Activated CD8-positive, alpha-beta memory T cell treated with anti-CD3 and anti-CD28 coated beads for 4 hours (primary cell): ENCODE measurements at places on chromosomes 7 and 10.

- DNase-seq, result no peak
Observed at GRCh38 chr7:80825499-80825898, 93.4 kb downstream of the SEMA3C start.

DNA sequence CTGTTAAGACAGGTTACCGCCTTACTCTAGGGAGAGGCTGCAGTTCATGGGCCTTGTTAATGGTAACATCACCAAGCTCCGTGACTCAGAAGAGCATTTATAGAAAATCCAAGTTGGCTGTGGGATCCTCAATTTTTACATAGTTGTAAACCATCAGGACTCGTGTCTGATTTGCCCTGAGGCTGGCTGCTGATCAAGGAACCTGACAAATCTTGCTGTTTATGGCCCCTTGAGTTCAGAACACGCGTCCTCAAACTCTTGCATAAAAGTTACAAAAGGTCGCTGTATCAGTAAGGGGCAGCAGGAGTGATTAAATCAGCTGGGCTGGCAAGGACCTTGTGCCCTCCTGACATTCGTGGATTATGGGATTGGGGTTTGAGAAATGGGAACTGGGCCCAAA lies 4.6 kb downstream of the SLC13A4 start:
- no peak for DNase-seq

DNA sequence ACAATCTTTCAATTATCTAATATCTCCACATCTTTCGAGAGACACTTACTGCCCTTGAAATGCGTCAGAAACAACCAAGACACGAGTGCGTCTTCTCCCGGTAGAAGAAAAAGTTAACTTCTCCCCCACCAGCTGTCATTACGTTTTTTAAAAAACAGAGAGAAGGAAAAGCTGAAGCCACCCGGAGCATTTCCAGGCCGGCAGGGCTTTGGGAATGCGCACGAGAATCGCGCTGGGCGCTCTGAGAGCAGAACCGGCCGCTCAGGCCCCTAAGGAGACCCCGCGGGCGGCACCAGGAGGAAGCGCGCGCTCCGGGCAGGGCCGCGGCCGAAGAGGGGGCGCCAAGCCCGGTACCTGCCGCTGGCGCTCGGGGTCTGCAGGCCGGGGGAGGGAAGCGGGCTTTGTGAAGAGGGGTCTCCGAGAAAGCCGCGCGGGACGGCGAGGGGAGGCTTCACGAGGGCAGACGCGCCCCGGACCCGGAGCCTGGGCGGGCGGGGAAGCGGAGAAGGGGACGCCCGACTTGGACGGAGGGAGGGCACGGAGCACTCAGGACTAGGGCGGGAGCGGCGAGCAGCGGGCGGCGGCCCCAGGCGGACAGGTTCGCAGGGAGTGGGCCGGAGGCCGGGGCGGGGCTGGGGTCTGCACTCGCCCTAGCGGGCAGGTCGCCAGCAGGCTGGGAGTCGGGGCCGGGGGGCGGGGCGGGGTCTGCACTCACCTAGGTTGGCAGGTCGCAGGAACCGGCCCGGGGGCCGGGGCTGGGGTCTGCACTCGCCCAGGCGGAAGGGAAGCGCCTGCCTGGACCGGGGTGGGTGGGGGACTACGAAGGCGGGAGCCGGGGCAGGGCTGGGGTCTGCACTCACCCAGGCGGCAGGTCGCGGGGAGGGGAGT lies 932 bp downstream of the ESYT2 start:
- DNase-seq, result no peak

- DNase-seq, result no peak
Observed at GRCh38 chr7:138092486-138093028, 16.3 kb downstream of the AKR1D1 start.

- no peak for DNase-seq
Observed at GRCh38 chr7:83677180-83677866, 28.4 kb upstream of the SEMA3E start.

- no peak for DNase-seq
Observed at GRCh38 chr7:18513343-18513742, 17.8 kb downstream of the HDAC9 start.

GRCh38 chr7:22316914-22317313 lies 40.0 kb downstream of the RAPGEF5 start:
- DNase-seq, result no peak
